ENCODE measurements at places on chromosomes 2 and 18.

GRCh38 chr2:96887493-96888012 lies 17.7 kb upstream of the SEMA4C start:
- DNase-seq, result no peak

- DNase-seq, result no peak
Observed at GRCh38 chr2:181374781-181375675, 82.2 kb upstream of the ITGA4 start.

DNA sequence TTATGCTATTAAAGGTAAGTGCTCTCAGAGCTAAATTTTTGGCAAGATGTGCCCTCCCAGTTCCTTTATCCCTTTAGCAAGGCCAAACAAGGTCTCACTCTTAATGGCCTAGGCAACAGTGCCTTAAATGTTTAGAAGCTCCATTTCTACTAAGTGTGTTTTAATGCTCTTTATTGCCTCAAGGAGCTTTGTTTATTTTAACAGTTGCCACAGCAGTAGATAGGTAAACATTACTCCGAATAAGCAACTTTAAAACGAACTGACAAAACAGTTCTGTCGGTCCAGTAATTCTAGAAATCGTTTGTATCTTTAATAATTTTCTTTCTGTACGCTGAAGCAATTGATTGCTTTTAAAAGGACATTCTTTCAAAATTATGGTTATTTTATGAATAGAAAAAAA lies 74.5 kb downstream of the PIEZO2 start:
- DNase-seq, result peak; percentile 89

GRCh38 chr18:44942073-44942472 lies 261.4 kb downstream of the SETBP1 start:
- DNase-seq, result no peak

- no peak for DNase-seq
Observed at GRCh38 chr2:233267516-233268245, 16.2 kb downstream of the ATG16L1 start.

DNA sequence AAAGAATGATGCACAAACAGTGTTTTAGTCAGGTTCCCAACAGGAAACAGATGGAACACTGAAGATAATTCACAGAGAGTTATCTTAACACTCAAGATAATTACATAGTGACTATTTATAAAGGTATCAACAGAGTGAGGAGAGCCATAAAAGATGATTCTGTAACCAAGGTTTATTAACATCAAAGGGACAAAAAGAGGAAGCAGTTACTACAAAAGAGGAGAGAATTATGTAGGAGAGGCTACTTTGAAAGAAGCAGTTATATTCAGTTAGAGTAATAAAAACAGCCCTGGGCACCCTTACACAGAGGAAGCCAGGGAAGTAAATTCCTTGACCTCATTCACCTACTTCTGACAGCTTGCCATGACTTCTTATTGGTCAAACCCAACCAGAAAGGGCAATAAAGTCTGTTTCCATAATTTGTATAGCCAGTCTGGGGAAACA lies 326.5 kb upstream of the SLC39A10 start:
- DNase-seq, result peak; percentile 41

GRCh38 chr2:235116885-235117492 lies 165.2 kb downstream of the SH3BP4 start:
- DNase-seq, result peak; percentile 38

GRCh38 chr2:219531639-219532377 lies 11.8 kb downstream of the CHPF start:
- no peak for DNase-seq

DNA sequence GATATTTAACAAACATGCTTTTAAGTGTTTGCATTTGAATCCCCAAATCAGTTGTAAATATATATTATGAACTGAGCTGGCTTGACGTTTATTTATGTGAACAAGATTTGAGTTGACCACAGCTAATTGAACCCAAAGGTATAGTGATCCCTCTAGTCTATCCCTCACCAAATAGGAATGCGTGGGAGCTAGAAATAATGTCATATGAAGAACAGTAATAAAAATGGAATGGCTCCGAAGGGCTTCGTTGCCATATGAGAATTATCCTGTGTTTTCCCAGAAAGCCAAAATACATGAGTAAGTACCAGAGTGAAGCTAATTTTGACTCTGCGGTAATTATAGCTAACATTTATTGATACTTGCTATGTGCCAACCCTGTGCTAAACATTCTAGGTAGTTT lies 142.7 kb downstream of the ADCYAP1 start:
- no peak for DNase-seq

DNA sequence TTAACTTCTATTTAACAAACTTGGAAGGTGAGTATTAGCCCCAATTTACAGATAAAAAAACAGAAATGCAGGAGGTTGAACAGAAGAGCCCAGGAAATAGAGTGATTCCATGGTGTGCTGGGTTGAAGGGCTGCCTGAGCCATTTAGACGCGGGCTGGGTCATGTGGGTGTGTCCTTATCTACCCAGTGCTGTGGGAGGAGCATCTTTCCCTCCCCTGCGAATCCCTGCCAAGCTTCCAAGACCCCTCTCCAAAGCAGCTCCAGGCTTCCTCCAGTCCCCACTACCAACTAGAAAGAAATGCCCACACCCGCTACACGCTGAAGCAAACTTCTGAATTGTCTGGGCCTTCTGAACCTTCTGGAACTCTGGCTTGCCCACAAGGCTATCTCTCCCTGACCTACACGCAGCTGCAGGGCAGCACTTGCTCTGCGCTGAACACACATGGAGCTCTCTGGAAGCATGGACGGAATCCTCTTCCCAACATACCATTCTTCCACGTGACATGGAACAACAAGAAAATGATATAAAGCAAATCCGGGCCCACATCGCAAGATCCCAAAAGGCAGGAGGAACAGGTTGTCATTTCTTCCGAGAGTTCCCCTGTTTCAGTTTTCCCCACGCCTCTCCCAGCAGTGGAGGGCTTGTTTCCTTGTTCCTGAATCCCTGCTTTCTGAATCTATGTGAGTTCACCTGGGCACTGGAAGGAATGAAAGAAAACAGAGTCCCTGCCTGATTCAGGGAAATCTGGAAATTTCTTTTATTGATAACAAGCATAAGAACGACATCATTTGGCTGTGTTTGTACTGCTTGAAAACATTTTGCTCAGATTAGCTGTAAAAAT lies 562.7 kb upstream of the ID2 start:
- DNase-seq, result no peak

DNA sequence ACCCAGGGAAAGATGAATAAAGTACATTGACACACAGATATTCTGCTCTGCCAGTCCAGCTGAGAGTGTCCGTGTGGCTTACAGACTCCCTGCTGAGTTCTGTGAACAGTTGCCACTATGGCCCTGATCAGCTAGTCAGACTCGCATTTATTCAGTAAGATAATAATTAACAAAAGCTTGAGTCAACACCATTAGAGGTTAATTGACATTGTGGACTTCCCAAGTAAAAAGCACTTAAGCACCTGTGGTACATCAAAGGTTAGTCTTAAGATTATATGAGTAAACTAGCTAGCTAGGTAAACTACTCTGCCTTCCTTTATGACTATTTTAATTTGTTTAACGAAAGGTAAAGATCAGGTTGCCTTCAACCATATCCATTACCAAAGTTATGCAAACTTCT lies 33.7 kb downstream of the ANKRD30B start:
- peak; percentile 9 for DNase-seq

DNA sequence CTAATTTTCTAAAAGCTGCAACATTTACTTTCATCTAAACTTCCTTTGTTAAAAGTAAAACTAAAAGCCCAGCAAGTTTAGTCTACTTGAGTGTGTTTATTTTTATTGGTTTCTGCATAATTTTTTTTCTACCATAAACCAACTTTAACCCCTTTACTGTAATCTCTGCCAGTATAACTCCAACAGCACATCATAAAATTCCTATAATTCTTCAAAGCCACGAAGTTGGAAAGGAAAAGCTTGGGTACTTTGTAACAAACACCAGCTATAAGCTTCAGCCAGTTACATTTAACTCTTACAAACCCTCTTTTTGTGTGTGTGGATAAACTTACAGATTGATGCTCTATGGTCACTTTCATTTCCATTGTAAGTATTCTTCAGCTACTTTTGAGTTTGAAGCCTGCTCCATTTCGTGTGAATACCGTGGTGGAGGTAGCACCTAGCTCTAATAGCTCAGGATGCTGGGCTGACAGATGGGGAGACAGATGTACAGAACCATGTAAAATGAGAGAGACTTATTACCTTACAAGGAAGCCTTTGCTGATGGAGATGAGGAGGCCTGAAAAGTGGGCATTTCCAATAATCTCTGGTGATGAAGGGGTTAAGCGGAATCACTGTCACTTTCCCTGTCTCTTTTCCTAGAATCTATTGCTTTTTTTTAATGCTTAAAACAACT lies 42.5 kb downstream of the ZEB2 start:
- no peak for DNase-seq

GRCh38 chr2:12302140-12302539 lies 414.6 kb upstream of the TRIB2 start:
- DNase-seq, result no peak

DNA sequence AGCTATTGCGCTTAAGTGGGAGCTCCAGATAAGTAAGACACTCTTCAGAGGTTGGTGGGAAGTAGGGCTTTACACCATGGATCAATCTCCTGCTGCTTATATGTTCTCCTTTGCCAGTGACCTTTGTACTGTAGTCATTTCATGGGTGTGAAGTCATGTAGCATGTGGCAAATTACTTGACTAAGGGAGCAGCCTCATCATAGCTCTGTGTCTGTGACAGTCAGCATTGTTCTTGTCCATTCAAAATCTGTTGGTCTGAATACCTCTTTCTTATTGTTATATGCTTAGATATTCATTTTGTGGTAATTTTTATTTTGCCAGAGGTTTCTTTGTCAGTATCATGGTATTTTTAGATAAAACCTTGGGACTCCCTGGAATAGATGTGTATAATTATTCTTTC lies 18.2 kb downstream of the SLC4A1AP start:
- DNase-seq, result no peak

DNA sequence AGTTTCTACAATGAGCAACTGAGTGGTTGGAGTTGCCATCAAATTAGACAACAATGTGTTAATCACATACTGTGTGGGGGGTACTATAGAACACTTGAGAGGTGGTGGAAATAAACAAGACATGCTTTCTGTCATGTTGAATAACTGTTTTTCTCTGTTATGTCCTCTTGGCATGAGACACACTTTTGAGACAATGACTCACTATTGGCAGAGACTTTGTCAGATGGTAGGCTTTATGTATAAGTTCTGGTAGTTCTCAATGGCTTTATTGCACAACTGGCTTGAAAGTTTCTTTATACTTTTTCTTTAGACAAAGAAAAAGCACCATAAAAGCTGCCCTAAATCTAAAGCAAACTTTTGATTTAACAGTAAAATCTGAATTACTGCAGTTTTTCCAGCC lies 578.7 kb downstream of the ADCYAP1 start:
- no peak for DNase-seq

DNA sequence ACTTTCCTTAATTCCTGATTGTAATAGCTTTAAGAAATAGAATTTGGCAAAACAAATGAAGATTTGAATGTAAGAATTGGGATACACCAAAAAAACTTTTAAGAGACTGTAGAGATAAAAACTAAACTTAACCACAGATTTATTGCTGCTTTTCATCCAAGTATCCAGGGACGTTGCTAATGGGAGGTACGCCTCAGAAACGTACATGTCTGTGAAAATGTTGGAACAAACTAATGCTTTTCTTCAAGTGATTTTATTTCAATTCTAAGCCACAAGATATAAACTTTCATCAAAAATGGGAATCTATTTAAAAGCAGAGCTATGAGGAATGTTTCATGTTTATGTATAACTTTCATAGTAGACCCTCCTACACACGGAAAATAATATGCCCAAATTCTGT lies 66.3 kb downstream of the ARHGAP15 start:
- DNase-seq, result no peak

- no peak for DNase-seq
Observed at GRCh38 chr18:21084511-21085078, 27.0 kb downstream of the ROCK1 start.

GRCh38 chr18:22703883-22704585 lies 229.1 kb upstream of the RBBP8 start:
- DNase-seq, result peak; percentile 25

DNA sequence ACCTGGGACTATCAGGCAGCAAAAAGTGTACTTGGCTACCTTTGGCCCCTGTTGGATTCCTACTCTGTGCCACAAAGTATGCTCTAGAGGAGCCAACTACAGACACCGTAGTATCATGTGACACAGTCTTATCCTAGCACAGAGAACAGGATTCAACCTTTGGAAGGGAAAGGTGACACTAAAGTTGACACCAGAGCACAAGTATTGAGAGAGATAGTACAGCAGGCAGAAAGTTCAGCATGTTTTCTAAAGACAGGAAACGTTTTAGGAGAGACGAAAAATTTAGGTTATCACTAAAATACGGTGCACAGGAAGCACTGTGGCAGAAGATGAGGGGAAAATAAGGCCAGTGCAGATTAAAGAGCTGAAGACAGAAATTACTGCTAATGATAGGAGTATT lies 18.6 kb downstream of the SMAD2 start:
- DNase-seq, result no peak

GRCh38 chr2:139142252-139142880 lies 362.2 kb upstream of the NXPH2 start:
- no peak for DNase-seq

DNA sequence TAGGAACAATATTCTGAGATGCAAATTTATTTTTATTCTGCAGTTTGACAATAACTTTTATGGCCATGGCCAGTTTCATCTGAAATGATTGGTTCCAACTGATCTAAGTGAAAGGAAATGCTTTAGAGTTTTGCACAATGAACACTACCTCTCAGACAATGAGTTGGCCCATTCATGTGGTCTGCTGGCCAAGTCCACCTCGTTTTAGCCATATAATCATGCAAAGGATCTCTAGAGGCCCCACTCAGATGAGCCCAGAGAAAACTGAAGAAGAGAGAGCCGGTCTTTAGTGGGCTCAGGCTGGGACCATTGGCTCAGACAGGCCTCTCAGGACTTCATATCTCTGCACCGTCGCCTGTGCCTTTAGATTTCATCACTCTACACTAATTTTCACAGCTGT lies 254.7 kb downstream of the MREG start:
- no peak for DNase-seq

DNA sequence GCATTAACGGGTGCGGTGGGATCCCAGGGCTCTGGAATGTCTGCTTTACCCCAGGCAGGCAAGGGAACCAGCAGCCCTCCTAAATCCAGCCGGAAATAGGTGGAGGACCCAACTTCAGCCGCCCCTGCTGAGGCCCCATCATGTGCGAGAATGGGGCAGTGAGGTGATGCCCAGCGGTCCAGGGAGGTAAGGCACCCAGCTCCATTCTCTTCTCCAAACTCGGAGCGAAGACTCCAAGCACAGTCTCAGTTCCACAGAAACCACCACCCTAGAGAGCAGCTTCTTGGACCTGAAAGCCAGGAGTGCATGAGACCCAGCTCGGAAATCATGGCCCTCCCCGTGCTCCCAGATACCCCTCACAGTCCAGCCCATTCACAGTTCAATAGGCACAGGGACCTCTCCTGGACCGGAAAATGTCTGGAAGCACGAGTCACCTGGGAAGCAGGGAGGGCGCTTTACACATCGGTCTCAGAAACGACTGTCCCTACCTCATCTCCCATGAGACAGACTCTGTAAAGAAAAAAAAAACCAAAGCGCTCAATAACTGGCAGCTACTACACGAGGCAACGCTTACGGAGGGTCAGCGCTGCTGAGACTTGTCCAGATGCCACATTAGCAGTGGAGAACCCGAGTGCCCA lies 2.0 kb downstream of the SDC1 start:
- DNase-seq, result no peak

All from NCI-H1105 (cell line).